Left renal pelvis (tissue), 4 donors: ENCODE measurements at places on chromosomes 16 and 17. TPM values are rescaled to one million over a fixed set of nuclear protein-coding genes. Genes with fewer than 3 reads are reported as not detected.

DNA sequence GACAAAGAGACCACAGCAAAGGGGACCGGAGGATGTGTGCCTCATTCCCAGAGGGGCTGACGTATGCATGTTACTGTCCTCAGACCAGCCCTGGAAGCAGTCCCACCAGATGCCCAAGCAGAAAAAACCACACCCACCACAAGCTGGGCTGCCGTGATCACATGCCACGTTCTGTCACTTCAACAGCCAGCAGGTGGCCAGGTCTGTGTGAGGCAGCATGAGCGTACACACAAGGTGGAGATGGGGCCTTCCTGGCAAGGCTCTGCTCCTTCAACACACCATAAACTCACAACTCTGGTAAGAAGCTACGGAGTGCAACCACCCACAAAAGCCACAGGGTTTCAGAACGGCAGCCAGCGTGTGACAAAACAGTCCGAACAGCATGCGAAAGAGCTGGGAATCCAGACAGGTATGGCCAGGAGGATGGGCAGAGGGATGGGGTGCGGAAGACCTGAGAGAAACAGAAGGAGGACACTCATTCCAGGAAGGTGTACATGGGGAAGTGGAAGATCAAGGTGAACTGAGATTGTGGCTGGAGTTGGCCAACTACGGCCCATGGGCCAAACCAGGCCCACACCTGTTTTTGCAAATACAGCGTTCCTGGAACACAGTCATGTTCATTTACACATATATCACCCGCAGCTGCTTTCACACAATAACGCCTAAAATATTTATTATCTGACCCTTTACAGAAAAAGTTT lies 27.9 kb downstream of the MBTPS1 start:
- no peak for DNase-seq

GRCh38 chr17:30000755-30001257 lies 59.4 kb downstream of the EFCAB5 start:
- no peak for DNase-seq

DNA sequence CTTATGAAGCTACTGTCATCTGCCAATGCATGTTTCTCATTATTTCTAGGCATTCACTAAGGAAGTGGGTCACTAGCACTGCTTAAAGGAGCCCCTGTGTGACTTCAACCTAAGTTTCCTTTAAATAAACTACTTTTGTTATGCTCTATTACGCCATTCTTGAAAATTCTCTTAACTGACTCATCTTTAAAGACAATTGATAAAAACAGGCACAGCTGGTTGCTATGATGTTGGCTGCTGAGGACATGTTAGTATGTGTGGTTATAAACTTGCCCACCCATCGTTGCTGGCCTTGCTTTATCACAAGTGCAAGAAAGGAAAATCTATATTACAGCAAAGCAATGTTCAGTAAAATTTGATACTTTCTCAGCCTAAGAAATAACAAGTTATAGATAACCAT lies 75.8 kb upstream of the CNTNAP4 start:
- no peak for DNase-seq

DNA sequence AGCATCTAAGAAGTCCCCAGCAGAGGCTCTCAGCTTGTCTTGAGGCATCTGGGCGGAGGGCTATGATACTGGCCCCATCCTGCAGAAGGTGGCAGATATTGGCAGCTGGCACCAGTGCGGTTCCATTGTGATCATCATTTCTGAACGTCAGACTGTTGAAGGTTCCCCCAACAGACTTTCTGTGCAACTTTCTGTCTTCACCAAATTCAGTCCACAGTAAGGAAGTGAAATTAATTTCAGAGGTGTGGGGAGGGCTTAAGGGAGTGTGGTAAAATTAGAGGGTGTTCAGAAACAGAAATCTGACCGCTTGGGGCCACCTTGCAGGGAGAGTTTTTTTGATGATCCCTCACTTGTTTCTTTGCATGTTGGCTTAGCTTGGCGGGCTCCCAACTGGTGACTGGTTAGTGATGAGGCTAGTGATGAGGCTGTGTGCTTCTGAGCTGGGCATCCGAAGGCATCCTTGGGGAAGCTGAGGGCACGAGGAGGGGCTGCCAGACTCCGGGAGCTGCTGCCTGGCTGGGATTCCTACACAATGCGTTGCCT lies at the start of gene CIITA:
CIITA (plus strand) TSS at position 404 of the 543 bp plus-strand sequence; CDS start at position 533, 129 bp downstream.
- DNase-seq = no peak

DNA sequence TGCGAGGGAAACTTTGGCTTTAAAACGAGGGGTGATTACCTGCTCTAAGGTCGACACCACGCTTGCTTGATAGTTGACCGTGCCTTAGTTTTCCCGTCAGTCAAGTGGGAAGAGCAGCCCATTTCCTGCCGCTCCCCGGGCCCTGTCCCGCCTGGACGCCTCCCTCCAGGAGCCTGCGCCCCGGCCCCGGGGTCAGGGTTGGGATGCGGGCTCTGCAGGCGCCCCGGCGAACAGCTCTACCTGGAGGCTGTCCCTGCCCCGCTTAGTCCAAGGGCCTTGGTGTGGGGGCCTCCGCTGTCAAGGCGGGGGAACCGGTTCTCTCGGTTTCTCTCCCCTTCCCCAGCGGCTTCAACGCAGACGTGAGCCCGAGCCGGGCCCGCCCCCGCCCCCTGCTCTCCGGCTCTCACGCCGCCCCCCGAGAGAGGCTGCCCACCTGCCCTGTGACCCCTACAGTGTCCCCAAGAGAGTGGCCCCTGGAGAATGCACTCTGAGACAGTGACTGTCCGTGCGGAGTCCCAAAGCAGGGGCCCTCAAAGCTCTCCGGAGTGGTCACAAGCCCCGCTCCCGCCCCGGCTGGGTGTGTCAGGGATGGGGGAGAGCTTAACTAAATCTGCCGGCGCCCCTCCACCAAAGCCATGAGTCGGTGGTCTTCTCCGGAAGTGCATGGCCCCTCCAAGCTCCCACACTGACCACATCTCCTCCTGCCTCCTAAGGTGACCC lies 117.4 kb upstream of the SMURF2 start:
- DNase-seq = no peak

DNA sequence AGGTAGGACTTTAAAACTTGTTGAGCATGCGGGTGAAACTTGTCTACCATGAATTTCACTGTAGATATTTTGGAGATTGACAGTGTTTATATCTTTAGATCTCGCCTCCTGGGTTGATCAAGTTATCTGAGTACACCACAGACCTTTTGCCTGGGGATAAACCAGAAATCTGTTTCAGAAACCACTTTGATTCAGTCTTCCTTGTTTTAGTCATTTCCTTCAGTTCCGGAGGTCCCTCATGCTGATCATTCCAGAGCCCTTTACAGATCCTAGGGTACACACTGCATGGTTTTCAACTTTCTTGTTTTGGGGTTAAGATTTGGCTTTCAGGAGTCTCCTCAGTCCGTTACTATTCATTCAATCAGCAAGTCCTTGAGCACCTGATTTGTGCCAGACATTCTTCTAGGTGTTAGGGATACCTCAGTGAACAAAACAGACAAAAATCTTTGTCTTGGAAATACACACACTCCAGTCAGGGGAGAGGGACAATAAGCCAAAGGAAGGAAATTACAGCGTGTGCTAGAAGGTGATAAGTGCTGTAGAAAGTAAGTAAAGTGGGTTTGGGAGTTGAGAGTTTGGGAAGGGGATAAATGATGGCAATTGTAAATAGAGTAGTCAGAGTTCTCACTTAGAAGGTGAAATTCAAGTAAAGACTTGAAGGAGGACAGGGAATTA lies 12.2 kb downstream of the NOD2 start:
- no peak for DNase-seq

- no peak for DNase-seq
These were observed 4.7 kb upstream of the GPRC5C start for GRCh38 chr17:74427048-74427762.

DNA sequence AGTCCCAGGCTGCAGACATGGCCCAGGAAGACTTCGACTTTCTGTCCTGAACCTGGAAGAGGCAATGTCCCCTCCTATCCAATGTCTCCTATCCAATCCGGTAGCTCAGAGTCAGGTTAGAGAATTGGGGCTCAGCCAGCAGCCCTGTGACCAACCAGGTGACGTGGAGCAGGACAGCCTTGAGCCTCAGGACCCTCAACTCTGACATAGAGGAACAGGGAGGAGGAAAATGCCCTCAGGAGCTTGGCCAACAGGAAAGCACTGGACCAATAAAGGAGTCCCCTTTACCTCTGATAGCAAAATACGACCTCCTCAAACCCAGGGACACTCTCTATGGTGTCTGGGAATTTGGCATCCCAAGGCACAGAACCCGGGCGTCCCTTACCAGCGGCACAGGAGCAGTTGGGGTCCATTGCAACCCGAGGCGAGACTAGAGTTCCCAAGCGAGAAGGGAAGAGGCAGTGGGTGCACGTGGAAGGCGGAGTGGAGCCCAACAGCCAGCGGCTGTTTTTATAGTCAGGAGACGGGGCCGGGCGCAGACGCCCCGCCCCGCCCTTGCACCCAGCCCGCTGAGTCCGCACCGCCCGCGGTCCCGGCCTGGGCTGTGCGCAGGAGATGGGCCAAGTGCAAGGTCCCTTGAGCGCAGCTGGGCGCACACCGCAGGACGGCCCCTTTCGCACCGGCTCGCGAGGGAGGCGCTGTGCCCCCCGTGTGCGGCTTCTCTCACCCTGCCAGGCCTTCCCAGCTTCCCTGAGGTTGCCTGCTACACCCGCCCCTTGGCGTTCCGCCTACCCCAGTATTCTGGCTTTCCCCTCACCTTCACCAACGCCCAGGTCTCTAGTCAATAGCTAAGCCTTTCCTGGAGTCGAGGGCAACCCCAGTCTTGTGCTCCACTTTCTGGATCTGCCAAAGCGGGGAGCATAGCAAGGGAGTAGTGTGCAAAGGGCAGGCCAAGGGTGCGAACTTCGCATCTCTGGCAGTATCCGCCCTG lies at the start of gene MT1G:
MT1G (minus strand) TSS at position 485 of the 991 bp plus-strand sequence; CDS start at position 413, 72 bp downstream.
- no peak for DNase-seq

DNA sequence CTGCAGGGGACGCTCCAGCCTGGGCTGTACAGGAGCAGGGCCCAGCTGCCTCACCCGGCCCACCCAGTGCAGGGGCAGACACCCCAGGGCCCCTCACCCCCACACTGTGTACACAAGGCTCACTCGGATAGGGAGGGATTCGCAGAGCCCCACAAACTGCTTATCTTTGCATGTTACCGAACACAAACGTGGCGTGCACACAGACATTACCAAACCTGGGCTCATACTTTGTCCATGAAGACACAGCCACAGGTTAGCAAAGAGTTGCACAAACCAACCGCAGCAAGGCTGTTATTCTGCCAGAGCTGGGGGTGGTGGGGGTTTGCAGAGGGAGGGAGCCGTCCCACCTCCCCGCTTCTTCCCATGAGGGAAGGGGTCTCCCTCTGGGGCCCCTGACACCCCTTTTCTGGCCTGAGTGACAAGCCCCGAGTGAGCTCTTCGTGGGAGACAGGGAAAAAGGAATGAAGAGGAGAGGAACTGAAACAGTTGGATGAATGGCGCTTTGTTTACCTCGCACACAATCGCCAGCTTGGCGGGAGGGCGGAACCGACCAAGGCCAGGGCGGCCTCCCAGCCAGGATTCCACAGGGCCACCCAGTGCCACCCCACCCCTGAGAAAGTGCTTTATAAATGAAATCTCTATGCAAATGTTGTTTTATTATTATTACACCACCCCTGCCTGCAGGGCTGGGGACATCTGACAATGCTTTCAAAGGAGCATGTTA lies 434 bp upstream of the CPSF4L start:
- DNase-seq = no peak

DNA sequence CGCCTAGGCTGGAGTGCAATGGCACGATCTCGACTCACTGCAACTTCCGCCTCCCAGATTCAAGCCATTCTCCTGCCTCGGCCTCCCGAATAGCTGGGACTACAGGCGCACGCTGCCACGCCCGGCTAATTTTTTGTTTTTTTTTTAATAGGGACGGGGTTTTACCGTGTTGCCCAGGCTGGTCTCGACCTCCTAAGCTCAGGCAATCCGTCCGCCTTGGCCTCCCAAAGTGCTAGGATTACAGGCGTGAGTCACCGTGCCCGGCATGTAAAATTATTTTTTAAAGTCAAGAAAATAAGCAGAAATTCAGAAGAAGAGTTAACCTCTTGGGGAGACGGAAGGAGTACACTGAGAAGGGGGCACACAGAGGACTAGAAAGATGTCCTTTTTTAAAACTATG lies 27.5 kb downstream of the CDYL2 start:
- no peak for DNase-seq

DNA sequence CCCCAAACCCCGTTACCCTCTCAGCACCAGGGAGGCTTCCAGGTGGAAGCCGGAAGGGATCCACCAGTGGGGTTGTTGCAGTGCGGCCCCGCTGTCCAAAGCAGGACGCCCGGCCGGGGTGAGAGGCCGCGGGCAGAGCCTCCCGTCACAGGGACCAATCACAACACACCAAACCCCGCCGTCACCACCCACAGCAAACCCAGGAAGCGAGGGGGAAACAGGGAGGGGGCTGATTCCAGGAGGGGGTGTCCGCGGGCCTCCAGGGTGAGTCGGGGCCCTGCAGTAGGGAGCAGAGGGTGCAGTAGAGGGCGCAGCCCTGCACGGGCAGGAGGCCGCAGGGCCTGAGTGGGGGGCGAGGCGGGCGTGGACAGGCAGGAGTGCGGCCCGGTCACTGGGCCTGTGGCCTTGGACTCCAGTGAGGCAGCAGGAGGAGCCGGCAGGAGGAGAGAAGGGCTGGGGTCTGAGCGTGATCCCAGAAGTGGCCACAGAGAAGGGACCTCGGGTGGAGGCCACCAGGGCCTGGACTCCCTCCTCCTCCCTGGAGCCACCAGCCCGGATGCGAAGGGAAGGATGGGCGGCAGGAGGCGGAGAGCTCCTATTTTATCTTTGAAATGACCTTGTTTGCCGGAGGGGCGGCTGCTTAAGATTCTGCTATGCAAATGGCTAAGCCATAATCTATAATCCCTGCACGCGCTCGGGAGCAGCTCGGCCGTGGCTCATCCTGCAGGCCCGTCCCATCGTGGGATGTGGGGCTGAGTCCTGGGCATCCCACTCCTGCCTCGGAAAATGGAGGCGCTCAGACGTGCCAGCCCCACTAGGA lies 41.5 kb downstream of the ZFPM1 start:
- DNase-seq = no peak

DNA sequence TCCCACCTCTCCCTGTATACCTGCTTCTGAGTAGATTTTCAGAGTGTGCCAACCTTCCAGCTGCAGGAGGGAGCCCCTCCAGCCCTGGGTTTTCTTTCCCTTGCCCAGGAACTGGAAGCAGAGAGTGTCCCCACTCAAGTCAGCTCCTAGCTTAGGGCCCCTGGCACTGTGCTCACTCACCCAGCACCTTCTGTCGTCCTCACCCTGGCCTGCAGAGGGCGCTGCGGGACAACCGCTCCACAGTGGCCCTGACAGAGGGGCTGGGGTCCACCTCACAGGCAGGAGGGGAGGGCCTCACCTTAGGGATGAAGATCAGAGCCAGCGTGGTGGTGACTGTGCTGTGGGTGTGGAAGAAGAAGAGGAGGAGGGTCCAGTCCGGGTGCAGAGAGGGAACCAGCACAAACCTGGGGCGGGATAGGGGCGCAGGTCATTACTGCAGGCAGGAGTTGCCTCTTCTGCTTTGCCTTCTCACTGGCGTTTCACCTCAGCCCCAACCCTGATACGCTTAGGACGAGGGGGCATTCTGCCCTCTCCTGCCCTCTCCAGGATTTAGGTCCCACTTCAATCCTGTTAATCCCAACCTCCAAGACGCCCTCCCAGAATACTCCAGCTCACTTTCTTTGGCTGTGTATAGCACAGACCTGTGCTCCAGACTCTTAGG lies 10.0 kb downstream of the GPR179 start:
- DNase-seq = no peak

The HIC1 gene
- 26.7 TPM for polyA plus RNA-seq

The CARD14 gene
- polyA plus RNA-seq = 1.6 TPM

The MRC2 gene
- 190 TPM for polyA plus RNA-seq

The C16orf92 gene
- polyA plus RNA-seq = not detected

The AHSP gene
- polyA plus RNA-seq = 9.4 TPM
